Mammary microvascular endothelial cell (primary cell): ENCODE measurements at places on chromosomes 6 and 20. TPM values are rescaled to one million over a fixed set of nuclear protein-coding genes. Genes with fewer than 3 reads are reported as not detected.

CENPW gene
- 28.8 and 33.8 TPM in 2 replicates for total RNA-seq

MYBL2 gene
- total RNA-seq = 76.7 and 81.3 TPM in 2 replicates

ELMO2 gene
- 28.7 and 28.8 TPM in 2 replicates for total RNA-seq

TAGAP gene
- total RNA-seq = 0.07 TPM in 1 of 2 replicates, not detected in the other
